NCI-H2029 treated with DMSO at 0.1 percent for 48 hours (cell line): ENCODE measurements at places on chromosomes 2 and 18.

DNA sequence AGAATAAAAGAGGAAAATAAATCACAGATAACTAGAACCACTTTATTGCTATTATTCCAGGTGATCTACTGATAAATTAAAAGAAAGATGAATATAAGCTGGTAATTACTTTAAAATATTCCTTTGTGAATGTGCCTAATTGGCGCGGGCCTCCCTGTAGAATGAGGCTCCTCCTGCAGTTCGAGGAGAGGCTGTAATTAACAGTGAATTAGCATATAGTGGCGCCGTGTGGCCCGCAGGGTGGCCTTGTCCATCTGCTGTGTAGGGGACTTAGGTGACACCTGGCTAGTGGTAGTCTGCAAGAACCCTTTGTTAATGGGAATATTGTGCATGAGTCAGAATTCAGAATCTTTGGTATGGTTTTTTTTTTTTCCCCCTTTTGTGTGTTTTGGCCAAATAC lies 119.8 kb downstream of the AGAP1 start:
- no peak for DNase-seq

DNA sequence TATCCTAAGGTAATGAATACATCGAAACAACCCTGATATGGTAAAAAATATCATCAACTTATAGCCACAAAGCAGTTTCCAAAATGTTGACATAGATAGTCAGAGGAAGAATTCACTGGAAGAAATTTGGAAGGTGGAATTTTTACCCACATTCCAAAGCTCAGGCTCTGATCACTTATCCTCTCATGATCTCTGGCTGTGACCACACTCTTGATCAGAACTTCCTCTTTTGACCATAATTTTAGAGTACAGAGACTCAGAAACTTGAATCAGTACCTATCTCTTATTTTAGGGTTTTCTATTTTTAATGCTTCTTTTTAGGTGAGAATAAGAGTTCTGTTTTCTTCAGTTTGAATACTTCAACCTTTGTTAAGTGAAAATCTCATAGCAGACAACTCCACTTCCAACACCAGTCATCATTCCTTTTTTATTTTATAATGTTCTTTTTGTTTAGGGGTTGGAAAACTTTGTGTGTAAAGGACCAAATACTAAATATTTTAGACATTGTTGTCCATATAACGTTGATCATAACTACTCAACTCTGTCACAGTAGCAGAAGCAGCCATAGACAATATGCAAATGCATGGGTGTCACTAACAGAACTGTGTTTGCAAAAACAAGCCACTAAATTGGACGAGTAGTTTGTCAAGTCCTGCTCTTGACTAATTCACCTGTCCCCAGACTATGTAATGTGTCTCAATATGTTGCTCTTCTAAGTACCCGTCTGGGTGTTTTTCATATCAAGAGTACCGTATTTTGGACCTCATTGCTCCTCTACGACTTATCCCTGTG lies 891.6 kb upstream of the CRIM1 start:
- no peak for DNase-seq

DNA sequence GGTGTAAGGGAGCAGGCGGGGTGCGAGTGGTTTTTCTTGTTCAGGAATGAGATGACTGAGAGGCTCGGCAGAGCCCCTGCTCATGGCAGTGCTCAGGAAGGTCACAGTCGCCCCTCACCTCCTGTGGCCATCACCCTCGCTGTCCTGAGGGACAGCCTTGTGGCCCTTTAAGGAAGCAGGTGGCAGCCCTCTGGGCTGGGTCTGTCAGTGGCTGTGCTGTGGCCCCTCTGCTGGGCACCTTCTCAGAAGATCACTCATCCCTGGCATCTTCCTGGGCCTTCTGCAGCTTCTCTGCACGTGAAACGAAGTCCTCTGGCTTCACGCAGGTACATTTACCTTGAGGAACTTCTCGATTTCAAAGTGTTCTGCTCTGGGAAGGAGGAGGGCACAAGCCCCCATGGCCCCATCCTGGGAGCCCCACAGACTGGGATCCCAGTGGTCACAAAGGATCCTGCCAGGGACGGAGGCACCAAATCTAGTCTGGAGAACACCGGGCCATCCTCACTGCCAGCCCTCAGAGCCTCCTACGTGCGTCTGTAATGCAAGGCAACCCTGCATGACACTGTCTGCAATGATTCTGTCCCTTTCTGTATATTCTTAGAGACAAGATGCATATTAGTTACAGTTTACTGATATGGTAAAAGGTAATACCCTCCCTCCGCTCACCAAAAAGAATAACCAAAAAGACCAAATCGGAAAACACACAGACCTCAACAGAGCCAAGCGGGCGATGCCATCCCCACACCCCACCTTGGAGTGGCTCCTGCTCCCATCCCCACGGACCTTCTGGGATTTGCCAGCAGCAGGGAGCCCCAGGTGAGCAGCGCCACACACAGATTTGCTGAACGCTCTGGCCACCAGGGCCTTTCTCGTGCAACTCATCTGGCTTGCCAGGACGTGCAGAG lies 25.9 kb upstream of the FAHD2A start:
- DNase-seq, result no peak

GRCh38 chr2:128058114-128058513 lies 30.3 kb upstream of the SAP130 start:
- DNase-seq, result no peak

DNA sequence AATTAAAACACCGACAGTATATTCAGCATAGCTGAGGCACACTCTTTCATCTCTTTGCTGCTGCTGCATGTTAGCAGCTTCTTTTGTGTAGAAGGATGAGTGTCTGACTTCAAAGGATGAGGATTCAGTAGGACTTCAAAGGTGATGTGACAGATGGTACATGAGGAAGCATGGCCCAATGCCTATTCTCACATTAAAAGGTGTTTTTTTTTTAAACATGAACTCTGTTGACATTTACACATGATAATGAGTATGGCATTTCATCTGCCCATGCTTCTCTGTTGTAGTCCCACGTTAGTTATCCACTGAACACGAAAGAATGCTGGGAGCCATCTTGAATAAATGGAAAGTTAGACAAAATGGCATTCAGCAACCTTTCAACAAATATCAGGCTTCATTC lies 1950.8 kb upstream of the PIK3C3 start:
- DNase-seq, result no peak

GRCh38 chr18:38035193-38035592 lies 469.6 kb upstream of the CELF4 start:
- DNase-seq, result no peak

DNA sequence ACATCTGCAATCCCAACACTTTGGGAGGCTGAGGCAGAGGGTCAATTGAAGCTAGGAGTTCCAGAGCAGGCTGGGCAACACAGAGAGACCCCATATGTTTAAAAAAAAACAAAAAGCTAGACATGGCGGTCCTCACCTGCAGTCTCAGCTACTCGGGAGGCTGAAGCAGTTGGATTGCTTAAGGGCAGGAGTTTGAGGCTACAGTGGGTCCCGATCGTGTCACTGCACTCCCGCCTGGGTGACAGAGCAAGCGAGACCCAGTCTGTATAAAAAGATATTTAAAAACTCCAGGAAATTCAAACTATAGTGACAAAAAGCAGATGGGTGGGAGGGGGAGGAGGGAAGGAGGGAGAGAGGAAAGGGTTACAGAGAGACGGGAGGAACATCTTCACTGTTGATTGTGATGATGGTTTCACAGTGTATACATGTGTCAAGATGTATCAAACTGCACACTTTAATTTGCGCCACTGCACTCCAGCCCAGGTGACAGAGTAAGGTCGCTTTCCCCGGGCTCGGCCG lies 942 bp upstream of the ZNF236 start:
- no peak for DNase-seq

DNA sequence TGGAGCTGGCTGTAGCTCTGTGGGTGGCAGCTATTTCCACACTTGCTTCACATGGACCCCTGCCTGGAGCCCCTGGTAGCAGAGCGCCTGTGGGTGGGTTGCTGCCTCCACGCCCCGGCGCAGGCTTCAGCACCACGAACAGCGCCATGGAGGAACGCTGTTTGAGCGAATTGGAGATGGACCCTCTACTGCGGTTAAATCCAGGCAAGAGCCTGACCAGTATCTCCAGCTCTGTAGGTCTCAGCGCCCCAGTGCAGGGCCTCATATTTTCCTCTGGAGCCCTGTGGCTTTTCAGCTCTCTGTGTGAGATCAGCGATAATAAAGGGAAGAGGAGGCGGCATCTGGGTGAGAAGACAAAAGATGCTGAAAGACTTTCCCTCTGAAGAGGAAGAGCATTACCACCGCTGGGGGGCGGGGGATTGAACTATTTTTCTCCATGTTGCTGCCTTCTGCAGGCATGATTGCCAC lies 12.0 kb downstream of the ONECUT2 start:
- no peak for DNase-seq

GRCh38 chr2:38163006-38163405 lies 87.1 kb upstream of the CYP1B1 start:
- DNase-seq, result no peak

- peak; percentile 28 for DNase-seq
Observed at GRCh38 chr2:232342635-232343565, 35.7 kb upstream of the ALPP start.

GRCh38 chr18:56967035-56967434 lies 179.9 kb upstream of the BOD1L2 start:
- no peak for DNase-seq

- no peak for DNase-seq
Observed at GRCh38 chr2:3023531-3023930, 354.1 kb downstream of the EIPR1 start.

GRCh38 chr2:237344942-237345341 lies 69.0 kb downstream of the COL6A3 start:
- DNase-seq, result no peak

DNA sequence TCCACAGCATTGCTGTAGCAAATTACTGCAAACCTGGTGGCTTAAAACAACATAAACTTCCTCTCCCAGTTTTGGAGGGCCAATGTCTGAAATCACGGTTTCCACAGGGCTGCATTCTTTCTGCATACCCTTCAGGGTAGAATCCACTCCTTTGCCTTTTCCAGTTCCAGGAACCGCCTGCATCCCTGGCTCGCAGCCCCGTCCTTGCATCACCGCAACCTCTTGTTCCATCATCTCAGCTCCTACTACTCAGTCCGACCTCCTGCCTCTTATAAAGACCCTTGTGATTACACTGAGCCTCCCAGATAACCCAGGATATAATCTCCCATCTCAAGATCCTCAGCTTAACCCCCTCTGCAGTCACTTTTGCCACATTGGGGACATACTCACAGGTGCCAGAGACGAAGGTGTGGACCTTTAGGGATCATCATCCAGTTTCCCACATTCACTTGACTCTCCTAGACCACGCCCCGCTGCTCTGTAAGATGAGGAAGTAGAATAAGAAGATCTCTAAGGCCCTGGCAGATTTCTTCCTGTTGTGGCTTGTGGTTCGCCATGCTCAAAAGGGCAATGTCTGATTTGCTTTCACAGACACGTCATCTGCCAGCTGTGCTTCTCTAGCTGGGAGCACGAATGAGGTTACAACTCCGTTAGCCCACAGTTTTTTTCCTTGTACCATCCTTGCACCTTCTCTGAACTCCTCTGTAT lies 103.6 kb upstream of the AGAP1 start:
- no peak for DNase-seq

- no peak for DNase-seq
Observed at GRCh38 chr2:132667706-132668105, 2.3 kb downstream of the LYPD1 start.

GRCh38 chr2:240889601-240890560 lies 6.1 kb downstream of the MAB21L4 start:
- no peak for DNase-seq

DNA sequence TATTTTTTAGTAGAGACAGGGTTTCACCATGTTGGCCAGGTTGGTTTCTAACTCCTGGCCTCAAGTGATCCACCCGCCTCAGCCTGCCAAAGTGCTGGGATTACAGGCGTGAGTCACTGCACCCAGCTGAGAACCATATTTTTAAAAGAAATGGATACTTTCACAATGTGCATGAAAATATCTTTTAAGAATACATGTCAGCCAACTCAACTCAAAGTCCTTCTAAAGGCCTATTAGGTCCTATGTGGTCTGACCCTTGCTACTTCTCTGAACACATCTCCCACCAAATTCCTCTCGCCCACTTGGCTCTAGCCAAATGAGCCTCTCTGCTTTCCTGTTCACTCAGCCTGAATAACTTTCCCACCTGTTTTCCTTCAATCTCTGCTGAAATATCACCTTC lies 119.6 kb downstream of the MTX2 start:
- DNase-seq, result no peak

- no peak for DNase-seq
Observed at GRCh38 chr2:217911283-217912097, 91.3 kb downstream of the TNS1 start.

GRCh38 chr2:105330681-105331375 lies 1.3 kb upstream of the TGFBRAP1 start:
- no peak for DNase-seq

DNA sequence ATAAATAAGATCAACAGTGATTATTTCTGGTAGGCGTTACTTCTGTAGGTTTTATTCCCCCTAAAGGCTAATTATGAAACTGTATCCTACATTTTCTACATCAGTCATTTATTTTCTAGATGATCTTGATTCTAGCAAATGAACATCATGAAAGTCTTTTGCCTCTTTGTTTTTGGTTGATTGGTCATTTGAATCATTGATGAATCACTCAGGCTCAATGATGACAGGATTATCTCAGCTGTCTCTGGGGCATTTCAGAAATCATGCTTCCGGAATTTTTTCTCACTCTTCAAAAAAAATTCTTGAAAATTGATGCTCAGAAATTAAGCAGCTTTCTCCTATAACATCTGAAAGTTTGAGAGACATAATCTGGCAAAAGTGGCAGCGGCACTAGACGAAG lies 298.9 kb upstream of the TCF4 start:
- DNase-seq, result no peak

DNA sequence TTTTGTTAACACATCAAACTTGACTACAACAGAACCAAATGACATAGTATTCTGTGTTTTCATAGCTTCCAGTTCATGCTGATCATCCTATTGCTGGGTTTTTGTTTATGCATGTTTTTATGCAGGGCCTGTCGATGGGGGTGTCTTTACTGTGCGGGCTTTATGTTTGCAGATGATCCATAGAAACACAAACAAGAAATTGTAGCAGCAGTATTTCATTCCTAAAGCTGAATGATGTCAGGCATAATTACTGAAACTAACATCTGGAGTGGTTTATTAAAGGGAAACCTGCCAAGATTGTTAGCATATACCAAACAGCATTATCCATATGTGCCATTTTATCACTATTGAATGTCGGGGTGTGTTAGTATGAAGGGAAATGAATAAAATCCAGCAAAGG lies 129.7 kb downstream of the PTPRM start:
- no peak for DNase-seq

GRCh38 chr2:48750128-48750739 lies 5.3 kb downstream of the LHCGR start:
- DNase-seq, result no peak
